T-helper 9 cell (primary cell): ENCODE measurements at places on chromosomes 13 and 19.

DNA sequence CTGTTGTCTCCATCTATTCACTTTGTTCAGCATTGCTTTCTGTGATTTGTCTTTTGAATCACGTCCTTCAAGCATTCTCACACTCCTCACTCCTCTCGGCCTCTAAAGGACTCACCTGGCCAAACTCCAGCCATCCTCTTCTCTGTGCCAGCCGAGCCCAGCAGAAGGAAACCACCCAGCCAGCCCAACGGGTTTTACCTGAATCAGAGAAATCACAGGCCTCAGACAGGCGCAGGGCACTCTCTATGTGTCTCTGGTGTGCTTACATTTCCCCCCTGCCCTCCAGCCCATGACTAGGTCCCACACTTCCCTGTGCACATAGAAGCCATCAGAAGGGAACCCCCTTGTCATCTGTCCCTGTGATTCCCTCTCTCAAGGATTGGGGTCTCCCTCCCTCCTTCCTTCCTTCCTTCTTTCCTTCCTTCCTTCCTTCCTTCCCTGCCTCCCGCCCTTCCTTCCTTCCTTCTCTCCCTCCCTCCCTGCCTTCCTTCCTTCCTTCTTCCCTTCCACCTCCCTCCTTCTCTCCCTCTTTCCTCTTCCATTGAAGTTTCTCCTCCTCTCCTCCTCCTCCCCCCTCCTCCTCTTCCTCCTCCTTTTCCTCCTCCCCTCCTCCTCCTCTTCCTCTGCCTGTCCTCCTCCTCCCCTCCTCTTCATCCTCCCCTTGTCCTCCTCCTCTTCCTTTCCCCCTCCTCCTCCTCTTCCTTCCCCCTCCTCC lies 8.8 kb upstream of the ZNF541 start:
- no peak for DNase-seq

- no peak for DNase-seq
Measured at GRCh38 chr13:66212511-66212910, 1017.6 kb downstream of the PCDH9 start.

GRCh38 chr19:19628501-19629134 lies 598 bp upstream of the LPAR2 start:
- peak; percentile 31 for DNase-seq

- DNase-seq: no peak
Measured at GRCh38 chr19:32373585-32374295, 28.3 kb downstream of the ZNF507 start.

DNA sequence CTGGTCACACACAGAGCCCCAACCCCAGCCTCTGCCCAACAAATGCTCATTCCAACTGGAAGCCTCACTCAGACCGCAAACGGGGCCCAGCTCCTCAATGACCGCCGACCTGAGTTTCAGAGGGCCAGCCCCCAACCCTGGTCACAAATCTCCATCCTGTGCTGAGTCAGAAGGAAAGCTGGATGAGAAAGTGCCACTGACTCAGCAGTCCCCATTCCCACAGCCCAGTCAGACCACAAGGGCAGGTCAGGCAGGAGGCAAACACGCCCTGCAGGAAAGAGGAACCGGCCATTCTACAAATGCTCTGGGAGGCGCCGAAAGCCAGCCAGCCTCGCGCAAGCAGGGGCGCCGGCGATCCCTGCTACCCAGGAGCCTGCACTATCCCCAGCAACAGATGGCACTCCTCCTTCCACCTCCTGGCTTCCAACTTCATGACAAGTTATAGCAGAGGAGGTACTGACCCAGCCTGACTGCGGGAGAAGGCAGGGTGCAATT lies 14.1 kb upstream of the PRKD2 start:
- DNase-seq: no peak

- no peak for DNase-seq
Measured at GRCh38 chr19:5632657-5633056, 9.8 kb downstream of the SAFB start.

GRCh38 chr19:44990966-44991365 lies 10.3 kb upstream of the RELB start:
- no peak for DNase-seq

- no peak for DNase-seq
Measured at GRCh38 chr13:24148414-24149235, 11.9 kb upstream of the SPATA13 start.
